Renal pelvis (tissue), 12 donors: ENCODE measurements at places on chromosomes 12 and 14. TPM values are rescaled to one million over a fixed set of nuclear protein-coding genes. Genes with fewer than 3 reads are reported as not detected.

DNA sequence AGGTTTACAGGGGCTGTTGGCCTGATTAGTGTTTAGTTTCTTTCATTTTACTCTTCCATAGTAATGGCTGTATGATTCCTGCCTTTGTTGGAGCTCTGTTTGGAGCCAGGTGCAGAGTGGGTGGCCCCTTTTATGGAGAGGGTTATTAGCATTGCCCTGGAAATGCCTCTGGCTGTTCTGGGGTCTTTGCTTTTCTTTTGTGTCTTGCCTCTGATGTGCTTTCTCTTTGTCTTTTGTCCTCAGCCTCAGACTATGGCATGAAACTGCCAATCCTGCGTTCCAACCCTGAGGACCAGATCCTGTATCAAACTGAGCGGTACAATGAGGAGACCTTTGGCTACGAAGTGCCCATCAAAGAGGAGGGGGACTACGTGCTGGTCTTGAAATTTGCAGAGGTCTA lies 6.9 kb downstream of the MLEC start:
- DNase-seq = no peak

DNA sequence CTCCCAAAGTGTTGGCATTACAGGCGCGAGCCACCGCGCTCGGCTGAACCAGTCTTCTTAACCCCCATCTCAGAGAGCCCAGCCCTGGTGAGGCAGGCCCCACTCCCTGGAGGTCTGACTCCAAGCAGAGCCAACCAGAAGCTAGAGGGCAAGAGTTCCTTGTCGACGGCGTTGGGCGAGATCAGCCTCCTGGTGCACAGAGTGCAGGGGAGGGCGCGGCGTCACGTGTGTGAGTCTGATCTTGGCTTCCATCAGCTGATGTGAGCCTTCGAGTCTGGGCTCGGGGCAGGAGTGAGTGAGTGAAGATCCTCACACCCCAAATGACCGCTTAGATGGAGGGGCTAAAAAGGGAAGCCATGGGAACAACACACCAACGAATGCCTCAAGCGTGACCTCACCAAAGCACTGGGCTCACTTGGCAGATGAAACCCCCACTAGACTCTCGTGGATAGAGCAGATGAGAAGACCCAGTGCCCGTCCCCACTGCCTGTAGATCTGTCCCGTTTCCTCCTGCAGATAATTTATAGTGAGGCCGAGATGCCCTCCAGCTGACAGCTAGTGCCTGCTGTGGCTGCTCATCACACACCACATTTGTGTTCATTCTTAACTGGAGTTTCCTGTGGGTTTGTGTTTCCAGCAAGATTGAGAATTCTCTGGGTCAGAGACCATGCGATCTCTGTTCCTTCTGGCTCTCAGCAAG lies 28.6 kb upstream of the ADGRD1 start:
- no peak for DNase-seq

DNA sequence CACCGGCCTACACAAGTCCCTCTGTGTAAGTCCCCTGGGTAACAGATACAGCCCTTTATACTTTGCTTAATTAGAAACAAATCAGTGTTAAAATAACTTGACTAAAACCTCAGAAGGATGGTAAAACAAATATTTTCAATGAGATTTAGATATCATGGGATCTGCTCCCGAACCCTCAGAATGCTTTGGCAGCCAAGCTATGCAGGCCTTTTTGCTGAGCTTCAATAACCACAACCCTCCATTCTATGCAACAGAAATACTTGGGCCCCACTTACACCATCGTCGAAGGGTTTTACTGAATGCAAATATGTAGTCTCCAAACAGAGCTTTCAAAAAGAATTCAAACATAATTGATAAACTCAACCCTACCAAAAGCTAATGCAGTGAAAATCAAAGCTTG lies 29.3 kb upstream of the PITPNM2 start:
- no peak for DNase-seq

DNA sequence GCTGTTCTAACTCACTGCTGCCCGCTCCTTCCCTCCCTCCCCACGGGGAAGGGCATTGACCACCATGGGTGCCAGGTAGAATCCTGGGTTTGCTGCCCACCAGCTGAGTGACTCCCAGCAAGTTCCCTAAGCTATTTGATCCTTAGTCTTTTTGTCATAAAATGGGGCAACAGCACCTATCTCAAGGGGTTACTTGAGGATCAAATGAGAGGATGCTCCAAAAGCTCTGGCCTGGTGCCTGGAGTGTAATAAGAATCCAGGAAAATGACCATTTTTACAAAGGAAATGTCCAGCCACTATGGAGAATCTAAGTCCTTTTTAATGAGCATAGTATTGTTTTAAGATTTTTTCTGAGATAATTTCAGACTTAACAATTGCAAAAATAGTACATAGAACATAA lies 61.4 kb upstream of the CMKLR1 start:
- DNase-seq = no peak

DNA sequence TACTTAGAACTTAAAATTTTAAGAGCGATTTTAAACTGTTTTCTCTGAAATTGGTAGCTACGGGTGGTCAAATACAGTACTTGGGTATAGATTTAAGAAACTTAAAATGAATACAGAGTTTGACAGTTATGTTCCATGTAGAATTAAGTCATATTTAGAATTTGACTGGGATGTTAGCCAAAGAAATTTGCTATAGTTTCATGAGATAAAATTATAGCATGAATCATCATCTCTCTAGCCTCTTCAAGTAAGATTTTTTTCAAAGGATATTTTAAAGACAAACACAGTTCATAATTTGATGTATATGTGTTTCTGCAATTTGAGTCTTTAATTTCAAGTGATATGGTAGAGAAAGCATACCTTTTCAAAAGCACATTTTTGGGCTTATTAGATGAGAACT lies 41.0 kb downstream of the ZCRB1 start:
- no peak for DNase-seq

- DNase-seq = no peak
Measured at GRCh38 chr12:116160231-116160630, 117.3 kb downstream of the MED13L start.

Gene EPYC
- polyA plus RNA-seq = not detected

Gene TPH2
- polyA plus RNA-seq = 0.18 TPM

Gene SOX5
- 5.5 TPM for polyA plus RNA-seq

Gene DCAF5
- 65.5 TPM for polyA plus RNA-seq

Gene GPRC5A
- polyA plus RNA-seq = 12.4 TPM

Gene GPRC5D
- 1.3 TPM for polyA plus RNA-seq

Gene PTPN6
- polyA plus RNA-seq = 25.1 TPM

Gene GALC
- polyA plus RNA-seq = 46.3 TPM
